ENCODE measurements at places on chromosomes 16 and 17.

DNA sequence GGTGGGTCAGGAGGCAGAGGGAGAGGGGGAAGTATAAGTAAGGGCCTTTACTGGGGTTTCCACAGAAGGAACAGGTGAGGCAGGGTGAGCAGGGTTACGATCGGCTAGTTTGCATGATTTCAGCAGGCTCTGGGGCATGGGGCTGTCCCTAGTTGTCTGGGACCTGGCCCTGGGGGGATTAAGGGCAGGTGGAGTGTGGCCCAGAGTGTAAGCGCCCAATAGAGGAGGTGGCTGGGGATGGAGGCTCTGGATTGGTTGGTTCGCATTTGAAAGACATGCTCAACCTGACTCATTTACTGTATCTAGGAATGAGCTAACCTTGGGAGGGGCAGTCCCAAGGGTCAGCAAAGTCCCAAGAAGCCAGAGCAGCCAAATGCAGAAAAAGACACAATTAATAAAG, 230.3 kb downstream of the MAP2K4 start:
- no peak for DNase-seq

DNA sequence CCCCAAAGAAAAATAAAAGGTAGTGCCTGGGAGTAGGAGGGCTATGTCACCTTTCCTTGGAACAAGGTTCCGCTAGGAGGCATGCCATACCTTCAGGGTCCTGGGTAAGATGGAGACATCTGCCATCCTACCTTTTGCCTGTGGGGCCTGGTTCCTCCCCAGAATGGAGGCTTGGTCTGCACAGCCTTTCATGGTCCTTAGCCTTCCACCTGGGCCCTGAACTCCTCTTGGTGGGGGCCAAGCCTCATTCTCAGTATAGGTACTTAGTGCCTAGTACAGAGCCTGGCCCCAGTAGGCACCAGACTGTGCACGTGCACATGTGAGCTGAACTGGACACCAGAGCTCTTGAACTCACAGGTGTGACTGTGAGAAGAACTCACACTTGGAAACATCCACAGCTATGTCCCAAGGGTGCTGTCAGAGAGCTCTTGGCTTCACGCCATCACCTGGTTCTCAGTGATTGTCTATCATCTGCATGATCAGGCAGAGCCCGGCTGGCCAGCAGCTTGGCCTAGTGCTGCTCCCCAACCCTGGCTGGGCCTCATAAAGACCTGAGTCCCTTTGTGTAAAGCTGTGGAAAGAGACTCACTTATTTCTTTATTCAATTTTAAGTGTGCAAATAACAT, 143.2 kb downstream of the SOCS1 start:
- peak; percentile 13 for DNase-seq

- no peak for DNase-seq
These were observed 21.7 kb upstream of the PAFAH1B1 start for GRCh38 chr17:2571523-2572303.

DNA sequence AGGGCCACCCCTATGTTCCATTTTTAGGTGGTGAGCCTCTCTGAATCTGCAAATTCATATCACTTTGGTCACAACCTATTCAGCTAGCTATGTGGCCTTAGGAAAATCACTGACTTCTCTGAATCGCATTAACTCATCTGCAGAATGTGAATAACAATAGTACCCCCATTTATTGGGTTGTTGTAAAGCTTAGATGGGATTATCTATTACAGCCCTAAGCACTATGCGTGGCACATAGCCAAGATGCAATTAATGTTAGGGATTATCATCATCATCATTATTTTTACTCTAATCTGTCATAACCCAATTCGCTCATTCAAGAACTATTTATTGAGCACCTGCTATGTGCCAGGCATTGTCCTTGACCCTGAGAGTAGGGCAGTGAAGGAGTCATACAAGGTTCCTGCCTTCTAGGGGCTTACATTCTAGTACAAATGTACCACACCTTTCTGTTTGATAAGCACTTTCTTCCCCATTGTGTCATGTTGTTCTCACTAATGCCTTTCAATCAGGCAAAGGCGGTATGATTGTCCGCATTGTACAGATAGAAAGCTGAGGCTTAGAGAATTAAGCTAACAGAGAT, 38.5 kb downstream of the CHD9 start:
- peak; percentile 46 for DNase-seq

- DNase-seq = no peak
These were observed 15.4 kb downstream of the TNS4 start for GRCh38 chr17:40485851-40486521.

- DNase-seq = peak; percentile 82
These were observed 21.1 kb upstream of the SPATA32 start for GRCh38 chr17:45282683-45283644.

- no peak for DNase-seq
These were observed 6.5 kb downstream of the CBX2 start for GRCh38 chr17:79784353-79785016.

All from NCI-H82 (cell line).